Activated CD4-positive, alpha-beta T cell treated with anti-CD3 and anti-CD28 coated beads, Interleukin-10, Interleukin-2, amounts not matched to agents 100 ng/mL and 50 ng/mL, durations not matched to agents 16 hours and 8 hours (primary cell): ENCODE measurements at places on chromosomes 11 and 22.

GRCh38 chr11:11403763-11404725 lies 51.0 kb upstream of the CSNK2A3 start:
- no peak for DNase-seq

GRCh38 chr22:19178657-19179496 lies at the start of gene SLC25A1:
Gene SLC25A1 (minus strand): TSS chr22:19178736. CDS start chr22:19178673, 63 bp downstream.
- peak; percentile 96 for DNase-seq

DNA sequence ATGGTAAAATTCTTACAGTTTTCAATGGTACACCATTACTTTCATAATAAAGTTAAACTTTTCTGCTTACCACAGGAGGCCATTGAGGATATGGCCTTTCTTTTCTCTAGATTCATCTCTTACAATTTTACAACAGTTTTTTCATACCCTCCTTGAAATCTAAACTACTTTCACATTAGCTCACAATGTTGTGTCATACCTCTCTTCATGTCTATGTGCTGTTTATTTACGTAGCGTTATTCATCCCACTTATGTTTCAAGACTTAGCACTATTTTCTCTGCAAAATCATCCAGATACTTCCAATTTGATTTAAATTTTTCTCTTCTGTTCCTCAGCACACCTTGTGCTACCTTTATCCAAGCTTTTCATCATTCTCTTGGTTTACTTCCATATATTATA lies 123.3 kb downstream of the METTL15 start:
- no peak for DNase-seq

DNA sequence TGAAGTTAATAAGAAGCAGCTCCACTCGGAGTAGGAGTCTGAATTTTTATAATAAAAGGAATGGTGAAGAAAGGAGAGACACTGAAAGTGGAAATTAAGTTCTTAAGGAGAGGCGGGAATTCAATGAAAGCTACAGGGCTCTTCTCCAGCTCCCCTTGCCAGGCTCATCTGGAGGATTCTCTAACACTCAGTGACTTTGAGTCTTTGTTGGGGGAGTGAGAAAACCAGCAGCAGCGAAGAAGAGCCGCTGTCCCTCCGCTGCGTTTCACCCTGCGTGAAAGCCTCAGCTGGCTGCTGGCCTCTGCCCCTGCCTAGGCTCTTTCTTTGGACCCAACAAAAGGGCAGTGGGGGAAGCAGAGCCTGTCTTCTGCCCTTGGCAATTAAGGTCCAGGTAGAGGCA lies 113.0 kb downstream of the NTM start:
- DNase-seq: no peak

GRCh38 chr11:116506263-116506825 lies 266.4 kb downstream of the BUD13 start:
- DNase-seq: no peak

GRCh38 chr11:123316003-123316402 lies 114.1 kb upstream of the GRAMD1B start:
- DNase-seq: no peak

DNA sequence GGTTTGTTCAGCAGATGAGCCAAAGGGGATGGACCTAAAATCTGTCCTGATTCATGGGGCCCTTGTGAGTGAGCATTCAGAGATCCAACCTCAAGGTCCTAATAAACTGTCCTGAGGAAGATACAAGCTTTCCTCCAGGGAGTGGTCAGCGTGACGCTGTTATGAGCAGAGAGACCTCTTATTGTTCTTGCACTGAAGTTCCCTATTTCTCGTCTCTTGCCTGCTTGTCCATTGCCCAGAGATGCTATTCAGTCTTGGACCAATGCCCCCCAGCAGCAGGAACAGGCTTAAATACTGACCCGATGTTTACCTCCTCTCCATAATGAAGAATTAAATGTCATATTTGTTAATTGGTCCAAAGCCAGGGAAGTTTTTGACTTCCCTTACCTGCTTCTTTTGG lies 225.2 kb upstream of the PGR start:
- no peak for DNase-seq

- no peak for DNase-seq
These were observed 18.1 kb downstream of the MAML2 start for GRCh38 chr11:96324912-96325311.

DNA sequence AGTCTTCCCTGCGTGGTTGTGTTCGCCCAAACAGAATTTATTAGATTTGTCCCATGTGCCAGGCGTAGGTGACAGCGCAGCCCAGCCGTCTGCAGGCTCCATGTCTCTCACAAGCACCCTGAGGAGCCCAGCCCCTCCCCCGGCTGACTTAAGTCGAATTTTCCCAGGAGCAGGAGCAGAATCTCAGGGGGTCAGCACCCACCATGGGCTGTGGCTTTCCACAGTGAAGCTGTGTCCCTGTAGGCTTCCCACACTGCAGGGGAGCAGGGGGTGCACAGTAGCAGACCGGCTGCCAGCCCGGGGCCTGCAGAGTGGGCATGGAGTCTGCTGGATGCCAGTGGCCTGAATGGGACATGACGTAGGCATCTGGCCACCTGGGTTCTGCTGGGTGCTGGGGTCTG lies 16.0 kb downstream of the PARVG start:
- DNase-seq: no peak

- no peak for DNase-seq
These were observed 98.7 kb downstream of the RNF169 start for GRCh38 chr11:74847395-74847794.

- DNase-seq: no peak
These were observed 23.2 kb upstream of the GRK2 start for GRCh38 chr11:67243051-67243450.

- DNase-seq: peak; percentile 64
These were observed 55.3 kb upstream of the FBXO3 start for GRCh38 chr11:33829430-33830141.

- DNase-seq: no peak
These were observed 6.5 kb upstream of the CSTPP1 start for GRCh38 chr11:46930089-46930488.

GRCh38 chr22:44567846-44568493 lies 69.9 kb upstream of the RTL6 start:
- DNase-seq: peak; percentile 57

GRCh38 chr11:129056916-129057315 lies 114.2 kb upstream of the TP53AIP1 start:
- DNase-seq: no peak

GRCh38 chr11:26149585-26149984 lies 182.3 kb upstream of the ANO3 start:
- DNase-seq: no peak

GRCh38 chr11:31326470-31327148 lies 42.9 kb downstream of the DCDC1 start:
- DNase-seq: no peak

DNA sequence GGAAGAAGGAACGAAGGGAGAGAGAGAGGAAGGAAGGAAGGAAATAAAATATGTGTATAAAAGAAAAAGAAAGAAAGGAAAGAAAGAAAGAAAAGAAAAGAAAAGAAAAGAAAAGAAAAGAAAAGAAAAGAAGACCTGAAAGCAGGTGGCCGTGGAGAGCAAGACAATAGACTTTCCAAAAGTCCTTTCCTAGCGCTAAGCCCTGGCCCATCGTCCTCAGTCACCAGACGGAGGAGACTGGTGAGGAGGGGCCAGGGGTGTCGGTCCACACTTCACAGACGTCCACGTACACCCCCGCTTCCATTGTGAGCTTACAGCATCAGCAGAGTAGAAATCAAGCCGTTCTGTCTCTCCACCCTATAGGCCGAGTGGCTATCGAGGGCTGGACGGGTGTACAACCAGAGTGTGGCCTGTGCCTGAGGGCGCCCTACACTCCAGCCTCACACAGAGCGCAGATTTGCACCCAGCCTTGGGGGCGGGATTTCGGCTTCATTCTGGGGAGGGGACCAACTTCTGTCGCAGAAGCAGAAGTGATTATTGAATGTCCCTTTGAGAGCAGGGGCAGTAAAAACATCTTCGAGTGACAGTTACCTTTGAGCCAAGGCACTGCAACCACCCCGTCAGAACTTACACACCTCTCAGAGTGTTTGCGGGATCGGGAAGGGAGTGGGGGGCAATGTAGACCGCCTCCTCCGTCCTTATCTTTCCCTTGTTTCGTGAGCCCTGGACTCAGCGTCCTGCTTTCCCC lies 2.0 kb upstream of the BSX start:
- DNase-seq: no peak

GRCh38 chr22:42368379-42369249 lies 63.6 kb downstream of the NFAM1 start:
- no peak for DNase-seq

- DNase-seq: no peak
These were observed 65.2 kb downstream of the DGCR2 start for GRCh38 chr22:19056951-19057401.

GRCh38 chr11:13216711-13217075 lies 60.9 kb upstream of the BMAL1 start:
- DNase-seq: peak; percentile 57

GRCh38 chr22:38402204-38402603 lies 52.8 kb downstream of the KCNJ4 start:
- DNase-seq: no peak

DNA sequence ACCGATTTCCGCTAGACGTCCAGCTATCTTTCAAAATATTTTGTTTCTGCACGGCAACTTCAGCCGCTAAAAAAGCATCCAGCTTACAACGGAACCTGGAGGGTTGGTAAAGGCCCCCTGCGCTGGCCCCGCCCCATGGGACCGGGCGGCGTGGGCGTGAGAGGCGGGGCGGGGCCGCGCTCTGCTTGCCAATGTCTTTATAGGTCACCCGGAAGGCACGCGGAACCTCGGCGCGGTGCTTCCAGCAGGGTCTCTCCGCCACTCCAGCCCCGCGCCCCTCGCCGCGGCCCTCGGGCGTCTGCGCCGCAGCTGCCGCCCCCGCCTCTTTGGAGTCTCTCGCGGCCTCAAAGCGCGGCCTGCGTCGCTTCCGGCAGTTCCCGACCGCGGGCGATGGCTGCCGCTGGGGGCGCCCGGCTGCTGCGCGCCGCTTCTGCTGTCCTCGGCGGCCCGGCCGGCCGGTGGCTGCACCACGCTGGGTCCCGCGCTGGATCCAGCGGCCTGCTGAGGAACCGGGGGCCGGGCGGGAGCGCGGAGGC lies at the start of gene FDX1:
Gene FDX1 (plus strand): TSS at position 218 of the 536 bp plus-strand sequence. CDS start 173 bp downstream, at position 391.
- peak; percentile 92 for DNase-seq

DNA sequence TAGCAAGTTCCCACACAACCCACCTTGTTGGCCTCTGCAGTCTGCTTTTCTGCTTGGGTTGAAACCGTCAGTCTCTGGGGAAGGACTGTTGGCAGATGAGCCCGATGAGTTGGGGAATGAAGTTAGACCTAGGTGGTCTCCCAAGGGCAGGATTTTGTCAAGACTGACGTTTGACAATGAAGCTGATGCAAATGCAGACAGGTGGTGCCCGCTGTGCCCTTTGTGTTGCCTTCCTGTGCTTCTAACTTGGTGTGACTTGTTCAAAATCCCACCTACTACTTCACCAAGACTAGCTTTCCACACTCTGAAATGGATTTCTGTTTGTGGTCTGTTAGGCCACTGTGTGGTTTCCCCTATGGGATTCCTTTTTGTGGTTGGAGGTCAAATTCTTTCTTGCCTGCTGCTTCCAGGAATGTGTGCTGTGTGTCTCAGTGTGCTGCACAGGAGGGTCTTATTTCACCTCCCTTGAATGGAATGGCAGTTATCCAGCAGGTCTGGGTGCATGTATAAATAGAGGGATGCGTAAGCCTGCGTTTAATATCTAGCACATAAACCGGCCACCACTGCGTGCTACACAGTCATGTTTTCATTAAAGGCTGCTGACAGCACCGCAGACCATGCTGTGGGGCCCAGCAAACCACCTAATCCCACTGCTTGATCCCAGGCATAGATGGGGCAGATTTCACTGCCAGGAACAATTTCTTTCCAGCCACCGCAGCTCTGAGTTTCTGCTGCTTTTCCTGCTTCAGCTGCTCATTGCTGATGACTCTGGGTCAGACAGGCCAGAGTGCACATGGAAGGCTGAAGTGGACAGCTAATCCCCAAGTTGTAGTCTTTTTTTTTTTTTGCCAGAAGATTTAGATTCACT lies 44.8 kb downstream of the ADAMTS8 start:
- DNase-seq: no peak

GRCh38 chr11:9862981-9863380 lies 199.1 kb downstream of the SWAP70 start:
- no peak for DNase-seq

DNA sequence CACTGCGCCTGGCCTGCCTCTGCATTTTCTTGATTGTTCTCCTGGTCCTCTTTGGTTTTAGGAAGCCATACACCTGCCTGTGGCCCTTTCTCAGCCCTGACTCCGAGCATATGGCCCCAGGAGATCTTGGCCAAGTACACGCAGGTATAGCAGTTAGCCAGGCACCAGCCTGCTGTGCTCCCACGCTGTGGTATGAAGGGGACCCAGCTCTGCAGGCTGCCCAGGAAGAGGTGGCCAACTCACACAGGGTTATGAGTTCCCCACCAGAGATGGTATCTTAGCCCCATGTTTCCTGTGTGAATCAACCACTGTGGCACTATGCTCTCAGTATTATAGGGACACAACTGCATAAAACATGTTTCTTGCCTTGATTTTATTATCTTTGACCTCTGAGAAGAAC lies 31.1 kb downstream of the SGSM3 start:
- DNase-seq: peak; percentile 85

DNA sequence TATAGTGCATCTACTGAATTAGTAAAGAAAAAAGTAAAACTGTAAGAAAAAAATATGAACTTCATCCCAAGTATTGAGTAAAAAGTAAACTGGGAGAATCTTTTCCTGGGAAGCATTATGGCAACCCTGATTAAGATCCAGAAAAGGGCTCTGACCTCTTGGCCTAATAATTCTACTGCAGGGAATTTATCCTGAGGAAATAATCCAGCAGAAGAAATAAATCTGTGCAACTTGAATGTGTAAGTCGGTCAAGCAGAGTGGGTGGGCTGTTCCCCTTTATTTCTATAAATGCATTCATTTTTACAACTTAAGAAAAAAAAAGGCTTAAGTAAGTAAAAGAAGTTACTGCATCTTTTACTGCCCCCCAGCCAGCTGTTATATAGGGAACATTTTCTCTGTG lies 111.2 kb upstream of the PARVA start:
- DNase-seq: no peak

- no peak for DNase-seq
These were observed 34.6 kb downstream of the BBOX1 start for GRCh38 chr11:27075192-27075591.

- DNase-seq: peak; percentile 72
These were observed 2.9 kb downstream of the MICAL2 start for GRCh38 chr11:12113294-12113693.

- no peak for DNase-seq
These were observed 45.4 kb downstream of the GGTLC2 start for GRCh38 chr22:22689621-22690345.
